ENCODE measurements at places on chromosomes 6 and 20.

GRCh38 chr6:130575971-130576370 lies 210.2 kb downstream of the TMEM200A start:
- DNase-seq, result no peak

DNA sequence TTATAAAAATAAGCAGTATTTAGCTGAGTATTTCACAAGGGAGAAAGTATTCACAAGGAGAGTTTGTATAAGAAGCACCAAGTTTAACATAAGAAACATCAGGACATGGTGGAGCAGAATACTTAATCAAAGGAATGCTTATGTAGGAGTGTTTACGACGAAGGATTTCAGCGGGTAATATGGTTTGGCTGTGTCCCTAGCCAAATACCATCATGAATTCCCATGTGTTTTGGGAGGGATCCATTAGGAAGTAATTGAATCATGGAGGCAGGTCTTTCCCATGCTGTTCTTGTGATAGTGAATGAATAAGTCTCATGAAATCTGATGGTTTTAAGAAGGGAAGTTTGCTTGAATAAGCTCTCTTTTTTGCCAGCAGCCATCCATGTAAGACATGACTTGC lies 1099.1 kb upstream of the ADGRB3 start:
- no peak for DNase-seq

GRCh38 chr6:163719028-163719742 lies 304.7 kb downstream of the QKI start:
- no peak for DNase-seq

DNA sequence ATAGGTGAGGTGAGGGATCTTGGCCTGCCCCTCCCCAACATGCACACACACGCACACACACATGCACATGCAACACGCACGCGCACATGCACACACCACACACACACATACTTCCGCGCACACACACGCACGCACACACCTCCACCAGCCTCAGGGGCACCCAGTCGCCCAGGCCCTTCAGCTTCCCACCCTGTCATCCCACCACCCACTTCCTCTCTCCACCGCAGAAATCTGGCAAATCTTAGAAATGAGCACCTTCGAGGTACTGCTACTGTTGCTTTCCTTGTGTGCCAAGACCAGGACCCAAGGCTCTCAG lies 1.2 kb downstream of the SPDEF start:
- no peak for DNase-seq

DNA sequence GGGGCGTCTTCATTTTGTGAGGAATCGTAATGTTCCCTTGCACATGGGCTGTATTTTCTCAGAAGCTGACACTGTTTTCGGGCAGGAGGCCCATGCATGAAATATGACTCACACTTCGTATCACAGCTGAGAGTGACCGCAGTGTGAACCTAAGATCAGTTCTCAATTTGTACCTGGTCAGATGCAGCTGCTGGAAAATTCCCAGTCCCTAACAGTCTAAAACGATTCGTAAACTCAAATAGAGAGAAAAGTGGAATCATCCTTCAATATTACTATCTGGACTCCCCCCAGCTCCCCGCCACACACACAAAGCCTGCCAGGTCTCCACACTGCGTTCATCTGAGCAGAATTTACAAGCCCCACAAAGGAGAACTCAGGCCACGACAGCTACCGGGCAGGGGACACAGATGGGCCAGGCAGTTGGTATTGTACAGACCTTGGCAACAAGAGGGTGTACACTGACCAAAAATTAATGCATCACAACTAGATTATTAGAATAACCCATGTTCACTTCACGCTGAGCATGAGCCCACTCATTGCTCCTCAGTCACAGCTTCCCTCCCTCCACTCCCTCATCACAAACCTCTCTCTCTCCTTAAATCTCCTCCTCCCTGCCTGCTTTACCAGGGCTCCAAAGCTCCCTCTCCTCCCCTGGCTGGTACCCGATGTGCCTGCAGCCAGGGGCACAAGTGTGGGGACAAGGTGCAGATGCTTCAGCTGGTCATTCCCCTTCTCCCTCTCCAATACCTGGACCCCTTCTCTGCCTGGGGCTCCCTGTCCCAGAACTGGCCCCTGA lies 488.4 kb downstream of the PREX1 start:
- no peak for DNase-seq

GRCh38 chr20:33443006-33443511 lies 504 bp downstream of the SNTA1 start:
- peak; percentile 56 for DNase-seq

GRCh38 chr20:10876558-10876957 lies 202.8 kb upstream of the JAG1 start:
- DNase-seq, result no peak

- DNase-seq, result no peak
Measured at GRCh38 chr6:150723857-150724256, 124.2 kb downstream of the PLEKHG1 start.

- DNase-seq, result peak; percentile 100
Measured at GRCh38 chr6:166627033-166627874, at the start of gene RPS6KA2. Gene RPS6KA2, minus strand, starts transcription at chr6:166627251. Its CDS starts 232 bp downstream, at chr6:166627019.
